ENCODE measurements at places on chromosomes 6 and 20. TPM values are rescaled to one million over a fixed set of nuclear protein-coding genes. Genes with fewer than 3 reads are reported as not detected.

Gene SAMD5
- total RNA-seq: 0.30 TPM

Gene WFDC10B
- not detected for total RNA-seq

Gene BEND6
- total RNA-seq: 1.1 TPM

Gene CALHM6
- not detected for total RNA-seq

Gene TREML1
- total RNA-seq: 0.39 TPM

Gene KIF25
- not detected for total RNA-seq

Gene PNPLA1
- total RNA-seq: not detected

Gene CCN6
- not detected for total RNA-seq

Gene PAX1
- 0.34 TPM for total RNA-seq

Gene SLC26A8
- not detected for total RNA-seq

Gene SLC16A10
- total RNA-seq: 33.9 TPM

Gene RFX6
- total RNA-seq: not detected

Gene MEA1
- total RNA-seq: 26.5 TPM

Gene LINC00237
- total RNA-seq: not detected

Gene DYNLRB1
- total RNA-seq: 93.2 TPM

Gene MTCH1
- 74.6 TPM for total RNA-seq

Gene LY86
- total RNA-seq: 1.3 TPM

Gene BNIP5
- not detected for total RNA-seq

Gene TCF21
- total RNA-seq: 0.11 TPM

Gene LBP
- 167 TPM for total RNA-seq

Gene DOK5
- total RNA-seq: 15.7 TPM

Gene MUC21
- total RNA-seq: not detected

Gene STMND1
- not detected for total RNA-seq

Gene DUSP15
- not detected for total RNA-seq

Gene SLC25A27
- 6.8 TPM for total RNA-seq

Gene BPIFA1
- not detected for total RNA-seq

Gene GGT7
- 36.2 TPM for total RNA-seq

Gene PRR18
- total RNA-seq: not detected

Gene SLC17A3
- total RNA-seq: not detected

Gene ZNF165
- 0.30 TPM for total RNA-seq

Gene BMP7
- not detected for total RNA-seq

Gene ALDH8A1
- 0.13 TPM for total RNA-seq

Gene RAET1G
- not detected for total RNA-seq

Gene SLC13A3
- total RNA-seq: 0.32 TPM

Gene SEC63
- total RNA-seq: 40.4 TPM

Gene SIRPB2
- total RNA-seq: 1.1 TPM

Gene SPEF1
- not detected for total RNA-seq

Gene ISM1
- 1.0 TPM for total RNA-seq

Gene TSHZ2
- total RNA-seq: 3.3 TPM

Gene CGAS
- total RNA-seq: 0.60 TPM

Gene HTR1B
- not detected for total RNA-seq

Gene NR2E1
- total RNA-seq: not detected

Gene OR2W1
- not detected for total RNA-seq

Gene APOBEC2
- 135 TPM for total RNA-seq

Gene MLN
- total RNA-seq: not detected

Measured in psoas muscle (tissue), 8 donors.